ENCODE measurements at places on chromosomes 4 and X.
A peak's percentile ranks its signal among the peaks of the same experiment; 100 is the strongest.

- DNase-seq: no peak
Observed at GRCh38 chr4:82809619-82810018, 11.0 kb upstream of the SCD5 start.

- no peak for DNase-seq
Observed at GRCh38 chrX:27728291-27728690, 79.5 kb upstream of the MAGEB10 start.

- DNase-seq: peak; percentile 51
Observed at GRCh38 chr4:76892001-76892400, 5.9 kb downstream of the SOWAHB start.

DNA sequence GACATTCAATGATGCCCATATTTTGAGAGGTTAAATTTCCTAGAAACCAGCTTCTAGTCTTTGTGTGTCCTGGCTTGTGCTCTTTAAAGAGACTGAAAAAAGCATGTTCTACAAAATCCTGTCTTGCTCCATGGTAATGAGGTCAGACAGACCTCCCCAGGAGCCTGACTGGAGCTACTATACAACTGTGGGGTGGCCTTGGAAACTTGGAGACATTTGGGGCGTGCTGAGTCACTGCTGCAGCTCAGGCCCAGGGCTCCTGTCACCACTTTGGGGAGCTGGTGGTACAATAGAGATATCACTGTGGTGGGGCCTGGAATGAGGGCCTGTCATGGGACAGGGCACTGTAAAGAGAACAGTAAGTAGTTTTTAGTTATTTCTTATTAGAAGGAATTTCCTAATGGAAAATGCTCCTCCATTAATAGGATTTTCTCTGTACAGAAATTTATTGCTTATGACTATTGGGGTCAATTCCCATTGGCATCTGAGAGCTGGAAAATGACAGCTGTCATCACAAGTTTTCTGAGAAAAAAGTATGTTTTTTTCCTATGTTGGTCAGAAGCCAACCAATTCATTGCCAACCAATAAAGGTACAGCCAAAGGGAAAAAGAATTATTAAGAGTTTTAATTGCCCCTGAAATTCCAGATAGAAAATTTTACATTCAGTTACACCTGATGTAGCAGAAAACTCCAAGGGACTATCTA is 207.4 kb upstream of the JADE1 start:
- peak; percentile 37 for DNase-seq

DNA sequence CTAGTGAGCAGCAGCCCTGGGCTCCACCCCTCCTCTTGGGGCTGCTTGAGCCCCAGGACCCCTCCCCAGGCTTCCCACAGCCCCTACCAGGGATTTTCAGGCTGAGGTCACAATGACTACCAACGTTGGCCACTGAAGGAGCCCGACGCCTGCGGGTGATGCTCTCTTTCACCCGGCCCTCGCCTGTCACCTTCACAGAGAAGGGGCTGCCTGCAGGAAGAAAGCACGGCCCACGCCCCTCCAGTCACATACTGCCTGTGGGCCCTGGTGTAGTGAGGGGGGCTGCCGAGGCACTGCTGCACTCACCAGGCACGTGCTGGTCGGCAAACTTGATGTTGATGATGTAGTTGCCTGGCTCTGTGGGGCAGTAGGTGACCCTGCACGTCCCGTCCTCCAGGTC is 22.0 kb downstream of the FLNA start:
- DNase-seq: no peak

- no peak for DNase-seq
Observed at GRCh38 chr4:184193556-184194525, 23.8 kb downstream of the ENPP6 start.

DNA sequence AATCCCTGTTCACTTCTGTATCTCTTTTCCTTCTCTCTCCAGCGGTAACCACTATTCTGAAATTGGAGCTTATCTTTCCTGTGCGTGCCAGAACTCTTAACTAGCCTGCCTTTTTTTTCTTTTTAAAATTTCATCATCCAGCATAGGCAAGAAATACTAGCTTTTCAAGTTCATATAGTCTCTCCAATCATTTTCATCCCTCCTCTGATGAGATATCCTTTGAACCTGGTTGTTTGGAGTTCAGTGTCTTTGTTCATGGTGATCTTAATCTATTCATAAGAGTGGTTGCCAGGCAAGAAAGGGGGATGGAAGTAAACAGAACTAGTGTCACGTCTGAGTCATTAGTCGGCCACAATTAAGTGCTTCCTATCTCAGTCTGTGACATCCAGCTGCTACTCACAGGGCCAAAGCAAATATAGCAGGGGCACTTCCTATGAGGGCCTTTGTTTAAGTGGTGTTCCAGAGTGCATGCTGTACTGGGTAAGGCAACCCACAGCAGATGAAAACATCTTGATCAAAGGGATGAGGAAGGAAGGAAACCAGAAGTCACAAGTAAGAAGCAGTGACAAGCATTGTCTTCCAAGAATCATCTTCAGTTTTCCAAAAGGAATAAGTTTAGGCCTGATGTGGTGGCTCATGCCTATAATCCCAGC is 56.4 kb upstream of the XIAP start:
- peak; percentile 69 for DNase-seq

DNA sequence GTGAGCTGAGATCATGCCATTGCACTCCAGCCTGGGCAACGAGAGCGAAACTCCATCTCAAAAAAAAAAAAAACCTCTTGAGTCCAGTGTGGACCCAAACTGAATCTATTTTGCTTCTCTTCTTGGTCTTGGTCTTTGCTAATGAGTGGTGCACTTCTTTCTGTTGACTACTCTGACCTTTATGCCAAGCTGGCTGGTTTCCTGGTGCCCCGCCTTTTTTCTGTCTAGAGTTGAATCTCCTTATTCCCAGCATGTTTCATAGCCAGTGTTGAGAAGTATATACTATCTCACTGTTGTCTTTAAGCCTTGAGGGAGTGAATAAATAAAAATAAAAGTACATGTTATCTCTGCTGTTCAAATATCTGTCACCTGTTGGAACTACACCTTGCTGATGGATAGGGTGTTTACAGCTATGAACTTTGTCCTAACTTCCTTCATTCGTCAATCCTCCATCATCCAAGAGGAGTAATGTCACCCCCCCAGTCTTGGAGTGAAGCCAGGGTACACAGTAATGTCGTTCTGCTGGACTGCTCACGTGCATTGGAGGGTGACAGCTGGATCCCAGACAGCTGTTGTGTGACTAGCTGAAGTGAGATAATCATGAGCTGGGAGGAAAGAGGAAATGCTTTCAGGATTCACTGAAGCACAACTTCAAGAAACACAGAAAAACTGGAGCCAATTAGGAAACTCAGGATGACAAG is 99.3 kb upstream of the PRKG2 start:
- peak; percentile 68 for DNase-seq

GRCh38 chrX:65668377-65669310 is 1.2 kb downstream of the MSN start:
- DNase-seq: peak; percentile 87

GRCh38 chr4:13137390-13137789 is 346.8 kb downstream of the RAB28 start:
- no peak for DNase-seq

DNA sequence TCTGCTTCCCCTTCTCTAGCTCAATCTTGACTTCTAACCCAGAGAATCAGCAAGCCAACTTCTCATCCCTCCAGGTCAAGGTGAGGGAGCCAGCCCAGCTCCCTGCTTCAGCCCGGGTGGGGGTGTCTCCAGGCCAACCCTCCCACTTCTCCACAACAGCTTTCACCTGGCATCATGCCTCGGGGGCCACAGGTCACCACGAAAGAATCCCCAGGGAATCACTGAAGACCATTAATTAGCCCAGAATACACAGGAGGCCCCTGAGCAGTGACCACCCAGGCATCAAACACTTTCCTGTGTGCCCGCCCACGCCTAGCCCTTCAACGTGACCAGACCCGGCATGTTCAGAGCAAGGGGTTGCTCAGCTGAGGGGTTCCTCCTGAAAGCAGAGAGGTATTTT is 646.7 kb downstream of the BCOR start:
- DNase-seq: no peak

DNA sequence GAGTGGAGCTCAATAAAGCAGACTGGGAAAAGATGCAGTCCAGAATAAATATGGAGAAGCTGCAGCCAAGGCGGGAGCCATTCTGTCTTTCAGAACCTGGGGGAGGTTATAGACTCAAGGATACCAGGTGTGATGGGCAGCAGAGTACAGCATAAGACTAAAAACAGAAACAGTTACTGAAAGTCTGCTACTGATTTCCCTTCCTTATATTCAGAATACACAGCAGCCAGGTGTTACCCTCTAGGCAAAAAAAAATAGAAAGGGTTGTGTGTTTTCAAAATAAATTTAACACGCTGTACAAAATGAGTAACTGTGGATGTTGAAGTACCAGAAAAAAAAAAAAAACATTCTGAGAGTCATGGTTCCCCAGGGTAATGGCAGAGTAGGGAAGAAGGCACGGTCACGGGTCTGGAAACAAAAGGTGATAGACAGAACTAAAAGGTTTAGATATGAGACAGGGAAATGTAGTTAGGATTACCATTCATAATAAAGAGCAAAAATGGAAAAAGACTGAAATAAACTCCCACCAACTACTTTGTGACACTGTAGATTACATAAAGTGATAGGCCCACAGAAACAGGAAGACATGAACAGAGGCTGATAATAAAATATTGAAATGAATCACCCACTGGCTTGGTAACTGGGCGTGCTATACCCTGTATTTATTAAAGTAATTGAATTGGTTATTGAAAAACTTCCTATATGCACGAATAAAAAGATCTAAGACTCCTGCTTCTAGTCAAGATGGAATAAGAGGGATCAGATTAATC is 10.8 kb upstream of the HHIP start:
- DNase-seq: no peak

- peak; percentile 22 for DNase-seq
Observed at GRCh38 chr4:26120098-26120825, 200.6 kb upstream of the RBPJ start.

DNA sequence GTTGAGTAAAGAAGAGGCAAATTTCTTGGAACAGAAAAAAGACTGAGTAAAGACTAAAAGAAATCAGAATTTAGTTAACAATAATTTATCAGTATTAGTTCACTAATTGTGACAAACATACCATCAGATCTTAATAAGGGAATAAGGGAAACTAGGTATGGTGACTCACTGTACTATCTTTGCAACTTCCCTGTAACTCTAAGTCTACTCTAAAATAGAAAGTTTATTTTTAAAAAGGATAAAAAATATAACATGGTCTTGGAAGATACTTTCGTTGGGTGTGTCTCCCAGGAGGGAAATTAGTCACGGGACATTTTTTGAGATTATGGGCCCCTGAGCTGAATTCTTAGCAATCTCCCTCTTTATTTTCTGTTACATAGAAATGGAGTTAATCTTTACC is 97.3 kb downstream of the EMCN start:
- DNase-seq: peak; percentile 5

DNA sequence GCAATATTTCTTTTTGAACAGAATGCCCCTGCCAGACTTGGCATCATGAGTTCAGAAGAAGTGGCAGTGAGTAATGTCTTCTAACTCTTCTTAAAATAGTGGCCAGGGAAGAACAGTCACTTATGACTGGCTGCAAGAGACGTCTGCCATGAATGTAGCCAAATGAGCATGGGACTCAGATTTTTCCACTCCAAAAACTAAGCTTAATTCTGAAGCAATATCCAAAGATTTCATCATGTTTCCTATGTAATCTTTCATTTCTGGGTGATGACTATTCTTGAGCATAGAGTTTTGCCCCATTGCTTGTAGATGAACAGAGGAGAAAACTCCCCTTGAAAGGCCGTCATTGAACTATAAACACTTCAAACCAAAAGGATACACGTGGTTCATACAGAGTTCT is 11.8 kb downstream of the AMBN start:
- peak; percentile 49 for DNase-seq

DNA sequence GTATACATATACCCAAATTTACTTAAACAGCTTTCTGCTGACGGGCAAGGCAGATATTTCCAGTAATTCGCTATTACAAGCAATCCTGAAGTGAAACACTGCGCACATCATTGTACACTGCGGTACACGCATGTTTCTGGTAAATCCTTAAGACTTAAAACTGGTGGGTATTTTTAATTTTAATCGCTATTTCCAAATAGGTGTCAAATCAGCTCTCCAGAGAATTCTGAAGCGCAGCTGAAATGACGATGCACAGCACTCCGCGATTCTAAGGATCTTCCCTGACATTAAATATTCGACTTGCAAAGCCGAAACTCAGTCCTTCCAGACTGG is 361 bp downstream of the TMEM128 start:
- no peak for DNase-seq

DNA sequence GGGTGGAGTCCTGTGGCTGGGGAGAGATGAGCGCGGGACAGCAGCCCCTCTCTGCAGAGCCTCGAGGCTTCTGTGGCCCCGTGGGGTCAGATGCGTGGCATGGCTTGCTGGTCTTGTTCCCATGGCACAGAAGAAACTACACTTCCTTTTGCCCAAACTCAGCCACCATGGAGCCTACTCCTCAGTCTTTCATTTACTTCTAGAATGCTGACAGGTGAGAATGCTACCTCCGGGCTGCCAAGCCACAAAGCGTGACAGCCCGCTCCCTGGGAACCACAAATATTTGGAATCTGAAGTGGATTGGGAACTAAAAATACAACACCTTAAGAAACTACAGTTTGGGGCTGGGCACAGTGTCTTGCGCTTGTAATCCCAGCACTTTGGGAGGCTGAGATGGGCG is 98.0 kb downstream of the TRAPPC11 start:
- DNase-seq: no peak

All from AG10803 (cell line).